NCI-H2107 (cell line): ENCODE measurements at places on chromosomes 1 and 21.

DNA sequence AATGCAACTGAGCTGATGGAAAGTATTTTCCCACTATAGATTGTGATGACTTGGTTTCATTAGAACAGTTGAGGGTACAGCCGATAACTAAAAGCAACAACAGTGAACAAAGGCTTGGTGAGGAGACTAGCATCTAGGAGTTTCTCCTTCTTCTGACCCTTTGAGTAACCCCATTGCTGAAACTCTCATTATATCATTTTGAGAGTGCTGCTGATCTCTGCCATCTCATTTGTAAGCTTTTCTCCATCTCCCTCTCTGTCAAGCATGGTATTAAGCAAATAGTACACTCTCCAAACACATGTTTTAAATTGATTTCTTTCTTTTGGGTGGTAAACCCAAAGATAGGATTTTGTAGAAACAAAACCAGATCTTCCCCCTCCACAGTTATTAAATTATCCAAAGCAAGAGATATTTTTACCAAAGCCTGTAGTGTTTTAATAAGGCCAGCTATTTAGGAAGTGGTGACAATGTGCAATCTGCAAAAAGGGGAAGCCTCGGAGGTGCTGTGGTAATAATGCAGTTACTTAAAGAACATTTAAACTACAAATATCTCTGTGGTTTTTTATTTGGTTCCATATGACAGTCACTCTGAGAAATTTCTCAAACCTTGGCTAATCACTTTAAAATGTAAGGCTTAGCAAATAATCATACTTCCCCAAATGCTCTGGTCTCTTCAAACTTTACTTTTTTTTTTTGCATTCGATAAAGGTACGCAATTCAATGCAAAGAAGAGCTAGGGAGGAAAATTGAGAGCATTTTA is 287.5 kb downstream of the HLX start:
- no peak for DNase-seq

GRCh38 chr1:116318897-116319296 is 54.1 kb upstream of the ATP1A1 start:
- DNase-seq, result no peak

- no peak for DNase-seq
Measured at GRCh38 chr1:54239631-54240031, 39.7 kb downstream of the MRPL37 start.

- no peak for DNase-seq
Measured at GRCh38 chr1:157136133-157136532, 2.1 kb downstream of the ETV3 start.

DNA sequence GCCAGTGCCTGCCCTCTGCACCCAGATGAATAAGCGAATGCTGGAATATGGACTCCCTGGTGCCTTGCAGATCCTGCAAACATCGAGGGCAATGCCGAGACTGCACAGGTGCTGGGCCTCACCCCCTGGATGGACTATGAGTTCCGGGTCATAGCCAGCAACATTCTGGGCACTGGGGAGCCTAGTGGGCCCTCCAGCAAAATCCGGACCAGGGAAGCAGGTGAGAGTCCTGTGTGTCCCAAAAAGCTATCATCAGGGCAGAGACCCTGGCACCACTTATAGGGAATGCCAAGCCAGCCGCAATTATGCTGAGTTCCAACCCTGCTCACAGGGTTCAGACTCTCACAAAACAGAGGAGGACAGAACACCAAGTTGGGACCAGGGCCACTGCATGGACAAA is 17.2 kb downstream of the TMEM81 start:
- DNase-seq, result no peak

GRCh38 chr1:172089768-172090510 is 248.6 kb downstream of the DNM3 start:
- DNase-seq, result no peak

DNA sequence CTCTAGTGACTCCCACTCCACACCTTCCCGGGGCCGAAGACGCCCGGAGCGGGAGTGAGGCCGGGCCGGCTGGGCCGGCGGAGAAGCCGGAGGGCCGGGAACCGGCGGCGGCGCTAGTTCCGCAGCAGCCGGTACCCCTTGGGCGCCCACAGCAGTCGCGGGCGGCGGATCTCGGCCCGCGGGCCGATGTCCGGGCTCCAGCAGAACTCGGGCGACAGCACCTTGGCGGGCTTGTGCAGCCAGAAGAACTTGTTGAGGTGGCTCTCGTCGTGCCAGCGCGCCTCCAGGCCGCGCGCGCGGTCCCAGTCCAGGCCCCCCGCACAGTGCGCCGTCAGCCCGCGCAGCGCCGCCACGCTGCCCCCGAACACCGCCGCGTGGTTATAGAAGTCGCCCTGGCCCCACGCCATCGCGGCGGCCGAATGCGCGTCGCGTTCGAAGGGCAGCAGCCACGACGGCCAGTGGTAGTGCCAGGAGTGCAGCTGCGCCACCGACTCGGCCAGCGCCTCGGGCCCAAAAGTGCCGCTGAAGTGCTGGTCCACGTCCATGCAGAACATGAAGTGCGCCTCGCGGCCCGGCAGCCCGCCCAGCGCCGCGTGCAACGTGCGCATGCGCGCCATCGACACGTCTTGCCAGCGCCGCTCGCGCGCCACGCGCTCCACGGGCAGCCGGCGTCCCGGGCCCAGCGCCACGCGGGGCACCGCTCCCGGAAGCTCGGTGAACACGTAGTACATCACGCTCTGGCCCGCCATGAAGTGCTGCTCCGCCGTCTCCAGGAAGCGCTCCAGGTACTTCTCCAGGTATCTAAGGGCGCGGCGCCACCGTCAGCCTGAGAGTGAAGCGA is 14.0 kb downstream of the A3GALT2 start:
- DNase-seq, result no peak

- no peak for DNase-seq
Measured at GRCh38 chr1:89347296-89347695, 16.6 kb upstream of the GBP6 start.
